Fibroblast of lung (primary cell): ENCODE measurements at places on chromosomes 7 and 10.

DNA sequence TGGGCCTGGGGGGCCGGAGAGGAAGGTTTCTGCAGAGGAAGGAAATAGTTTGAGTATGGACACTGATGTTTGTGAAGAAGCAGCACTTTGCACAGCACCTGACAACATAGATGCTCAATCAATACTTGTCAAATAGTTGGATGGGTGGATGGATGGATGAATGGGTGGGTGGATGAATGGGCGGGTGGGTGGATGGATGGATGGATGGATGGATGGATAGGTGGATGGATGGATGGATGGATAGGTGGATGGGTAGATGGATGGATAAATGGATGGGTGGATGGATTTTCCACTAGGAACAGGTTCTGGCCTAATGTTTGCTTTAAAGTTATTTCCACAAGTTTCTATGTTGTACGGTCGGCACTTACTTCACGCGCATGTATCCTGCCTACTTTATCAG, 45.3 kb downstream of the COL17A1 start:
- DNase-seq: no peak

DNA sequence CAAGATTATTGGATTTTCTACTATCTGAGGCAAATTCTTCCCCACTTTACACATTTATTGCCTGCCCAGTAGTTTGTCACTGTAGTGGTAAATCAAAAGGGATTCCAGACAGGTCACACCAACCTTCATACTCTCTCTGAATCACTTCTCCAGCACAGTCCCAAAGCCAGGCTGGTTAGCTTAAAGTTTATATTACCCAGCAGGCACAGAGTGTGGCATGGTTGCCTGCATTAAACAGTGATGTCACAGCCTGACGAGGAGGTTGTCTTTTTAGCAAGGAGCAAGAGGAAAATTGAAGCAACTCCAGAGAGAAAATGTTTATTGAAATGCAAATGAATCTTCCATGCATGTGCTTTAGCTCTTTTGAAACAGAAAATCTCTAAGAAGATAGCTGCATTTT, 375.5 kb upstream of the CELF2 start:
- no peak for DNase-seq

DNA sequence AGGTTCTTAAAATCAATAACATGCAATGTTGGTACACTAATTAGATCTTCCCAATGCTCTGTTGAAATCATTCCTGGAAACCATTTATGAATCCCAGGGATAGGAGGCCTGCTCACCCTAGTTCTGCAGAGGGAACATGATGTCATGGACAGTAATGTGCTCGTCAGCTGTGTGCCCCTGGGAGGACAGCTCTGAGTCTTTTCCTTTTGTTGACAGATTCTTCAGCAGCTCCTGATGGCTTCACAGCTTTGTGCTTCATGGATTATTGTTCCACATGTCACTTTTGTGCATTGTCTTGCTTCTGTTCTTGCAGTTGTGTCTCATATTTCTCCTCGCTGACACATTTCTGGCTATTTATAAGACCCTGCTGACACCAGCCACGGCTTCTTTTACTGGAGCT, 367.5 kb downstream of the CCSER2 start:
- DNase-seq: no peak

- peak; percentile 26 for DNase-seq
Measured at GRCh38 chr7:130632111-130632510, 36.4 kb downstream of the COPG2 start.
